Stomach (tissue), 19 donors: ENCODE measurements at places on chromosomes 12 and 14. TPM values are rescaled to one million over a fixed set of nuclear protein-coding genes. Genes with fewer than 3 reads are reported as not detected.

DNA sequence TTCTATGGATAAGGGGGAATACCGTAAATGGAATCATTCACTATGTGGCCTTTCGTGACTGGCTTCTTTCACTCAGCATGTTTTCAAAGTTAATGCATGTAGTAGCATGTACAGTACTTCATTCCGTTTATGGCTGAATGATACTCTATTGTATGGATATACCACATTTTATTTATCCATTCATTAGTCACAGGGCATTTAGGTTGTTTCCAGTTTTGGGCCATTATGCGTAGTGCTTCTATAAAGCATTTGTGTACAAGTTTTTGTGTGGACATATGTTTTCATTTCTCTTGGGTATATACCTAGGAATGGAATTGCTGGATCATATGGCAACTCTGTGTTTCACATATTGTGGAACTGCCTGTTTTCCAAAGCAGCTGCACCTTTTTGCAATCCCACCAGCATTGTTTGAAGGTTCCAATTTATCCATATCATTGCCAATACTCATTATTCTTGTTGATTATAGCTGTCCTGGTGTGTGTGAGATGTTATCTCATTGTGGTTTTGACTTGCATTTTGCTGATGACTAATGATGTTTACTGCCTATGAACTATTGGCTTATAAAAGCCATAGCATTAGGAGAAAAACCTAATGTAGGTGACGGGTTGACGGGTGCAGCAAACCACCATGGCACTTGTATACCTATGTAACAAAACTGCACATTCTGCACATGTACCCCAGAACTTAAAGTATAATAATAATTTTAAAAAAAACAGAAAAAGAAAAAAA is 45.5 kb downstream of the ATF7IP start:
- H3K4me3 ChIP-seq, result no peak overlapping the region
- no peaks in the 10 kb centered on the region for H3K36me3 ChIP-seq
- no peak for DNase-seq
- no peaks in the 10 kb centered on the region for H3K4me1 ChIP-seq
- no peak overlapping the region for H3K27ac ChIP-seq

DNA sequence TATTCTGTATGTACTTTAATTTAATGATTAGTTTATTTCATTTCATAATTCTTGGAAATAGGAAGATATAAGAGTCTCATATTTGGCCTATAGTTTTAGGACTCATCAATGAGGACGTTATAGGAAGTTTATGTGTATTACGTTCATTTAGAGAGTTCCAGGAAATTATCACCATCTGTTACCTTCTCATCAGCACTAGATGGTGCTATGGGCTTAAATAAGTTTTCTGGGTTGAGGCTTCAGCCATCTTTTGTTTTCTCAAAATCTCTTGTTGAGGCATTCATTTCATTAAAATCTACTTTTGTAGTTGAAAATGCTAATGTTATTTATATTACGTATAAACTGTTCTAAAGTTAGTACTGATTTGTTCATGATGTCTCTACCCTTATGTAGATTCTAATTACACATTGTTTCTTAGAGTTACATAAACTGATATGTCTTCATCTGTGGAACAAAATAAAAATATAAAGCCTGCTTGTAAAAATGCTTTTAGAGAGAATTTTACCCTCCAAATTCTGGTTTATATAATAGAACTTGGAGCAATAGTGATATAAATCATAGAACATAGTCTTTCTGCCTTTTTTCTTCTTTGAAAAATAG is 89.2 kb downstream of the CFAP54 start:
- DNase-seq, result peak; percentile 78
- no peaks in the 10 kb centered on the region for H3K4me1 ChIP-seq
- H3K27ac ChIP-seq, result no peak overlapping the region
- H3K36me3 ChIP-seq, result no peaks in the 10 kb centered on the region
- no peak overlapping the region for H3K4me3 ChIP-seq

DNA sequence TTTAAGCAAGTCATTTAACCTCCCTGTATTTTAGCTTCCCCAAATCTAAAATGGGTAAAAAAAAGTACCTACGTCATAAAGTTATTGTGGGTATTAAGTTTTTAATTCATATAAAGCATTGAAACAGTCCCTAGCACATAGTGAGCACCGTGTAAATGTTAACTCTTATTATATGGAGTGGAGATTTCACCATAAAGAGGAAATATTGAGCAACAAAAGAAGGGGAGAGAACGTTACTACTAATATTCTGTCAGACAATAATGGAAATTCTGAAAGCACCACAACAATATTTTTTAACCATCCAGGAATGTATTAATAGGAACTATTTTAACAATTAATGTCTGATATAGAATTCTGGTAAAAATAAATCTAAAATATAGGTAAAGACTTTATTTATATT is 7.8 kb upstream of the CD163L1 start:
- H3K27ac ChIP-seq, result no peak overlapping the region
- no peaks in the 10 kb centered on the region for H3K4me1 ChIP-seq
- no peak overlapping the region for H3K4me3 ChIP-seq
- H3K36me3 ChIP-seq, result no peaks in the 10 kb centered on the region

The ETV6 gene
- 11.6 TPM for total RNA-seq

The CATSPERB gene
- total RNA-seq, result 17.3 TPM
